ENCODE measurements at places on chromosomes 3 and 15. TPM values are rescaled to one million over a fixed set of nuclear protein-coding genes. Genes with fewer than 3 reads are reported as not detected.

SELENOK gene
- 113 TPM for polyA plus RNA-seq

GHSR gene
- not detected for polyA plus RNA-seq

PLA2G4E gene
- polyA plus RNA-seq: not detected

SPTSSB gene
- 0.71 TPM for polyA plus RNA-seq

SMAD6 gene
- polyA plus RNA-seq: 0.16 TPM

SCN5A gene
- polyA plus RNA-seq: not detected

RASGRF1 gene
- polyA plus RNA-seq: 11.0 TPM

TRPM1 gene
- polyA plus RNA-seq: not detected

PATL2 gene
- not detected for polyA plus RNA-seq

AGBL1 gene
- 0.12 TPM for polyA plus RNA-seq

PIERCE2 gene
- polyA plus RNA-seq: 13.1 TPM

SLC22A13 gene
- polyA plus RNA-seq: 0.16 TPM

CAMP gene
- not detected for polyA plus RNA-seq

FBXO40 gene
- not detected for polyA plus RNA-seq

C3orf52 gene
- not detected for polyA plus RNA-seq

MEF2A gene
- 32.2 TPM for polyA plus RNA-seq

SAMMSON gene
- not detected for polyA plus RNA-seq

PTH1R gene
- not detected for polyA plus RNA-seq

KNL1 gene
- polyA plus RNA-seq: 0.38 TPM

ACKR2 gene
- not detected for polyA plus RNA-seq

CPN2 gene
- not detected for polyA plus RNA-seq

FMN1 gene
- 0.26 TPM for polyA plus RNA-seq

TYRO3 gene
- 11.6 TPM for polyA plus RNA-seq

TF gene
- 0.24 TPM for polyA plus RNA-seq

LIPH gene
- polyA plus RNA-seq: 0.05 TPM

NRROS gene
- not detected for polyA plus RNA-seq

SPATA12 gene
- polyA plus RNA-seq: not detected

SCAANT1 gene
- polyA plus RNA-seq: not detected

PLA2G4D gene
- not detected for polyA plus RNA-seq

CYP1A2 gene
- polyA plus RNA-seq: not detected

KNG1 gene
- not detected for polyA plus RNA-seq

VEPH1 gene
- 0.89 TPM for polyA plus RNA-seq

AADAC gene
- polyA plus RNA-seq: not detected

ZNF80 gene
- polyA plus RNA-seq: 0.17 TPM

KCNH8 gene
- polyA plus RNA-seq: 31.7 TPM

ABHD17C gene
- 19.1 TPM for polyA plus RNA-seq

CTXN2 gene
- polyA plus RNA-seq: 0.69 TPM

GTF2E1 gene
- polyA plus RNA-seq: 25.1 TPM

CGNL1 gene
- polyA plus RNA-seq: not detected

SCN11A gene
- 2.8 TPM for polyA plus RNA-seq

CCDC191 gene
- 18.8 TPM for polyA plus RNA-seq

PIF1 gene
- 0.58 TPM for polyA plus RNA-seq

ATP13A5 gene
- polyA plus RNA-seq: not detected

C3orf85 gene
- polyA plus RNA-seq: not detected

KPNA1 gene
- polyA plus RNA-seq: 35.8 TPM

AGTR1 gene
- 1.3 TPM for polyA plus RNA-seq

FAM174B gene
- 20.1 TPM for polyA plus RNA-seq

TGM5 gene
- not detected for polyA plus RNA-seq

PRKCI gene
- polyA plus RNA-seq: 103 TPM

ADAMTS17 gene
- not detected for polyA plus RNA-seq

ALPK3 gene
- not detected for polyA plus RNA-seq

COL6A5 gene
- not detected for polyA plus RNA-seq

LRRC49 gene
- 141 TPM for polyA plus RNA-seq

GRAMD1C gene
- 31.0 TPM for polyA plus RNA-seq

GPR149 gene
- 10.7 TPM for polyA plus RNA-seq

ADCY5 gene
- polyA plus RNA-seq: 8.4 TPM

LINGO1 gene
- polyA plus RNA-seq: 34.4 TPM

FBN1 gene
- polyA plus RNA-seq: 22.0 TPM

C15orf62 gene
- not detected for polyA plus RNA-seq

OCA2 gene
- polyA plus RNA-seq: 0.97 TPM

Measured in neural cell (in vitro differentiated cells).